H9 (cell line): ENCODE measurements at places on chromosomes 5 and 9.

- DNase-seq = no peak
These were observed 250.4 kb upstream of the CHD1 start for GRCh38 chr5:99179206-99179605.

- no peak for DNase-seq
These were observed 46.6 kb downstream of the PPIP5K2 start for GRCh38 chr5:103166706-103167105.

GRCh38 chr9:82922686-82923085, 140.3 kb downstream of the RASEF start:
- no peak for DNase-seq

- no peak for DNase-seq
These were observed 12.9 kb upstream of the CDC42SE2 start for GRCh38 chr5:131250751-131251475.

DNA sequence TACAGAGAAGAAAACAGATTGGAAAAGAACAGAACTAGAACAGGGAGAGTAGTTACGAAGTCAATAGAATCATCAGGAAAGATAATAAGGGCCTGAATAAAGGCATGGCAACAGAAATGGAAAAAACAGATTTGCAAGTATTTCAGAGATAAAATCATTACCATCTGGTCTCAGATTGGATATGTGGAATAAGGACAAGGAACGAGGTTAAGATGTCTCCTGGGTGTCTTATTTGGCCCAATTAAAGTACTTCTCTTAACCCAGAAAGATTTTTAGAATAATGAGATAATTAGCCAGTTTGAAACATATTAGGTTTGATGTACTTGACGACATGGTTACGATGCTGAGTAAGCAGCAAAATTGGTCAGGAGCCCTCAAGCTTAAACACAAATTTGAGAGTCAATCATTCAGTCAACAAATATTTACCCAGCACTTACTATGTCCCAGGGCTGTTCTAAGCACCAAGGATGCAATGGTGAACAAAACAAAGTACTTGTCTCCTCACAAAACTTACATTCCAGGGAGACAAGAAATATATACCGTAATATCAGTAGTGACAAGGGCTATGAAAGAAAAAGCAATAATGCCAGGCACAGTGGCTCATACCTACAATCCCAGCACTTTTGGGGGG, 18.3 kb downstream of the RICTOR start:
- DNase-seq = no peak

GRCh38 chr5:112381521-112381920, 37.6 kb downstream of the EPB41L4A start:
- DNase-seq = no peak

DNA sequence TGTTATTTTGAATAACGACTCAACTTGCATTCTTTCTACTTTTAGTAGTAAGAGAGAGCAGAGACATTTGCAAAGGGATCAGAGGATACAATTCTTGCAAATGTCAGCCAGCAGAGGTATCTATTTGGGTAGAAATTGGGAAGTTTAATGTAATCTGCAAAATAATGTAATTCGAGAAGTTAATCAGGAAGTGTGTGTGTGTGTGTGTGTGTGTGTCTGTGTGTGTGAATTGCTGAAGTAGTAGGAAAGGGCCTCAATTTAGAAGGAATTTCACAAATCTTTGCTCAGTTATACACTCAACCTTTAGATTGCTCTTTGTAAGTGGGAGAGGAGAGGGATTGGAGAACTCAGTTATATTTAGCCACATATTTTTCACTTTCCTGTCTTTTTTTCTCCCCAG, 11.0 kb upstream of the IFNA1 start:
- DNase-seq = no peak

DNA sequence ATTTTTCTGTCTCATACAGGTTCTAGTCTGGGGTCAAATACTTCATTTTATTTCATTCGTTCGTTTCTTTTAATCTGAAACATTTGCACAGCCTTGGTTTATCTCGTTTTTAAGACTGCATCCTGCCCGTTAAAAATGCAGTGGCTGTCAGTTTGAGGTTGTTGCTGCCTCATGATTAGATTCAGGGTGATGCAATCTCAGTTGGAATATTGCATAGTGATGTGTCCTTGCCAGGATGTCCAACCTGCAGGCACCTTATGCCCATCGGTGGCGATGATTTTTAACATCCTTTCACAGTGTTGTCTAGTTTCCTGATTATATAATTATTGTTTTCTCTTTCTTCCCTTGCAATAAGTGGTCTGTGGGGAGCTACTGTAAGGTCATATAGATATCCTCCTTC, 45.1 kb downstream of the SH3GL2 start:
- DNase-seq = no peak

GRCh38 chr9:36874921-36875320, 159.1 kb downstream of the PAX5 start:
- no peak for DNase-seq

- DNase-seq = no peak
These were observed 76.2 kb downstream of the SH3TC2 start for GRCh38 chr5:148986636-148987035.

DNA sequence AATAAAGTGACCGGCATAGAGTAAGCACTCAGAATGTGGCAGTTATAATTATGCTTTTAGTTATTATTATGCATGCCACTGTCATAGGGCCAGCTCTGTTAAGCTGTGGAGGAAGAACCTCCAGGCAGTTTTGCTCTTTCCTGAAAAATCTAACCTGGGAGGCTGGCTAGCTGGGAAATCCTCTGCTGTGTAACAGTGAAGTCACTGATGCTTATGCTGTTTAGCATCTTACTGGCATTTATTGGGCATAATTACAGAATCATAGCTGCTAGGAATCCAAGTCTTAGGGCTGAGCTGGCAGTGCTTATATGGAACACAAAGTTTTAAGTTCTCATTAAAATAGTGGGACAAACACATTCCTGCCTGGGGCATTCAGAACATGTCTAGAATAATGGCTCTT, 5.5 kb upstream of the GSN start:
- no peak for DNase-seq

DNA sequence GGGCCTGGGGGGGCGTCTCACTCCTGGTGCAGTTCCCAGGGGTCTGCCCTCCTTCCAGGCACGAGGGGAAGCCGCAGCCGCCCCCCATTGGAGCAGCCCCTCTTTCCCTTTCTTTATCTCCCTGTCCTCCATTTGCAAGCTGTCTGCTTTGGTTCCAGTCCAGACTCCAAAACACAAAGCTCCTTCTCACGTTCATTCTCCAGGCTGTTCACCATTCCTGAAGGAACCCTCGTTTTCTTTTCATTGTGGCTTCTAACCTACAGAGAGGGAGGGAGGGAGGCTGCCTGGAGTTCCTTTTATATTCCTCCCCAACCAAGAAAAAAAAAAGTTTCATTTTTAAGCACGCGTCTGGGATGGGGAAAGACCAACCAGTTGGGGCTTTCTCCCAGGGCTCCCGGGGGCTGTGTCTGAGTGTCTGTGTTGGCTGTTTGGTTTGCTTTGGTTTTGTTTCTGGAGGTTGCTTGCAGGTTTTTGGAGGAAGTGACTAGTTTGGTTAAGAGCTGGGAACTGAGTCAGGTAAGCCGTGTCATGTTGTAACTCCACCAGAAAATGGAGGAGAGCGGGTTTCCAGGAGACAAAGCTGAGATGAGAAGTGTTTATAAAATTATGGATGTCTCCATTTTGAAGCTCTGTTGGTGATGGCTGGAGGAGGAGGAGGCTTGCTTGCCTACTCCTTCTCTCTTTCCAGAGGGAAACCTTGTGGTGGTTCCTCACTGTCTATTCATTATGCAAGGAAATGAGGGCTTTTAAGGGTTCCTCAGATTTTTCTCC, 1.6 kb downstream of the ZNF462 start:
- DNase-seq = peak; percentile 34

DNA sequence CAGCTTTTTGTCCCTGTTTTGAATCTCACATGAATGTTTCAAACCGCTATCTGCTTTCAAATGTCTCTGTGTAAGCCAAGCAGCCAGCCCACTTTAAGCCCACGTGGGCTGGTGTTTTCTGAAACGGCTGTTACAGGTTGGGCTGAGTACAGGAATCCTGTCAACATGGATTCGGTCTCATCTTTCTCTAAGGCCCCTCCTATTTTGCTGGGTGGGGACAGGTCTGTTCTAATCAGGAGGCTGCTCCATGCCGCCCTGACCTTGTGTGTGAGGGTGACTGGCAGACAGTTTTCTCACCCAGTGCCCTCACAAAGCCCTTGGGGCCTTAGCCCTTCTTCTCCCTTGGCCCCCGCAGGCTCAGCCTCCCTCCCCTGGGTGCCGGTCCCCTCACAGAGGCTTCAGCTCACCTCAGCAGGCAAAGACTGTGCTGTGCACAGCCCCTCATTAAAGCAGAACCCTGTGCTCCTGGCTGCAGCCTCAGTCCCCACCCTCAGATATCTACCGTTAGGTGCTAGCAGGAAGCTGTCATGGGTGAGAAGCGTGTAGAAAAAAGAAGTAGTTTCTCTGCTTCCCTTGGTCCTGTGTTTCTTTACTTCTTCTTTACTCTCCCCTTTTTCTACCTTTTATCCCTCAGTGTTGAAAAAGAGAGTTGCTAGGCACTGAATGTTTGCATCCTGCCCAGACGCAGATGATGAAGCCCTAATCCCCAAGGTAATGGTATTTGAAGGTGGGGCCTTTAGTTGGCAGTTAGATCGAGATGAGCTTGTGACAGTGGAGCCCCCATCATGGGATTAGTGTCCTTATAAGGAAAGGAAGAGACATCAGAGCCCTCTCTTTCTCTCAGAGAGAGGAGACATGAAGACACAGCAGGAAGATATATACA, 205.7 kb downstream of the ADAMTS12 start:
- peak; percentile 50 for DNase-seq

GRCh38 chr9:89812556-89813181, 207.9 kb downstream of the GADD45G start:
- DNase-seq = no peak

GRCh38 chr5:144033486-144033885, 137.0 kb downstream of the YIPF5 start:
- DNase-seq = no peak

DNA sequence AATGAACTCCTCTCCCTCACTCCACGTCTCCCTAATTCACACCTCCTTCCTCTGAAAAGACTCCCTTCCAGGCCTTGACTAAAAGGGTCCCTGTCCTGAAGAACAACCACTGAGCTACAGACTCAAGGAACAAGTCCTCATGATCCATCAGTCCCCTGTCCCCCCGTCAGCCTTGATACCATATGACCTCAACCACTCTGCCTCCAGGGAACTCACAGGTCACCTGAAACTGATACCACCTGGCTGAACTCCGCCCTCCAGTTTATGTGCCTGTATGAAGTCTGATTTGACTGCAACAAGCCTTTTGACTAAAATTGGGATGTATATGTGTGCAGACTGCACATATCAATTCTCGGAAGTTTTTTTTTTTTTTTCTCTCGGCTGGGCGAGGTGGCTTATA, 88.7 kb downstream of the UGCG start:
- DNase-seq = no peak

DNA sequence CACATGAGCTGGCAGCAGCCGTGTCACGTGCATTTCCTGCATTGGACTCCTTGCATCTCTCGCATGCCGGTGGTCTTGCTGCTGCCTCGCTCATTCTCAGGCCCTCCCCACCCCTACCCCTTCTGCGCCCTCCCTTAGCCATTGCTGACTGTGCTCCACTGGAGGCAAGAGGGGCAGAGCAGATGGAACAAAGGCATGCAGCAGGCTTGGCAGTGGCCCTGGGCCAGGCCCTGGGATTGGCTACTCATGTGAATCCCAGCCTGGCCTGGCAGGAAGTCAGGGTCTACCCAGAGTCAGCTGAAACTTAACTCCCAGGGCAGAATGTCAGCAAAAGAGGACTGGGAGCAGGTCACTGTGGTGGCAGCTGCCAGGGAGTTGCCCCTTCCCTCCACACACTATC, 62.3 kb downstream of the TSTD2 start:
- no peak for DNase-seq

DNA sequence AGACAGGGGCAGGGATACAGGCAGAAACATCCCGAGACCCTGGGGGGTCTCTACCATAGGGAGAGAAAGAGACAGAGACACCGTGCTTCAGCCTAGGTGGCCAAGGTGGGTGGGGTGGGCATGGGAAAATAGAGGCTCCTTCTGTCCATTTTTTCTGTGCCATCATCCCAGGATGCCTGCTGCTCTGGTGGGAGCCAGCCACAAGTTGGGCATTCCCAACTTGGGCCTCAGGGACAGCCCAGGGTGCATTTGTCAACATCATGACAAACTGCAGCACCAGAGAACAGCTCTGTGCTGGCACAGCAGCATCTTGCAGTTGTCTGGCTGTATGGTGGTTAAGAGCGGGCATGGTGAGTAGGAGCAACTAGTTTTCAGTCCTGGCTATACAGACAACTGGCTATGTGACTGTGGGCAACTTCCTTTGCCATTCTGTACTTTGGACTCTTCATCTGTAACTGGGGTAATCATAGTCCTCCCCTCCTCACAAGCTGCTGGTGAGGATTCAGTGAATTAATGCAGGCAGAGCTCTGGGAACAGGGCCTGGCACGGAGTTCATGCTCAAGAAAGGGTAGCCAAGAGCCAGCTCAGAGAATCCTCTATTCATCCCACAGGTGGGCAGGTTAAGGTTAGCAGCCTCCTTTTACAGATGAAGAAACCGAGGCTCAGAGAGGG, 100.4 kb downstream of the RGS3 start:
- no peak for DNase-seq

DNA sequence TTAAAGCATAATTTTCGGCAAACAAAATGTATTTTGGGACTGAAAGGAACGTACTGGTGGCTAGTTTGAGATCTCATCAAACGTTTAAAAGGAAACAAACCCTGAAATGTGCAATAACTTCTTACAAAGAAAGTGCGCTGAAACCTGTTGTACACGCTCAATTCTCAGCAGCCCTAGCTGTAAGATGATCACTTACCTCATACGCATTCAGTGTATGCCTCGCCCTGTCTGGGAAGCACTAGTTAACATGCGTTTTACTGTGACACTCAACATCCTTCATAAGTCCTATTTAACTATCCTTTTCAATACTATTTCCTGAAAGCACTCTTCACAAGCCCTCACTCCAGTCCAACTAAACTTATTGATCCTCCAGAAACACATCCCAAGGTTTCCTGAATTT, 485.0 kb upstream of the EDIL3 start:
- DNase-seq = no peak

DNA sequence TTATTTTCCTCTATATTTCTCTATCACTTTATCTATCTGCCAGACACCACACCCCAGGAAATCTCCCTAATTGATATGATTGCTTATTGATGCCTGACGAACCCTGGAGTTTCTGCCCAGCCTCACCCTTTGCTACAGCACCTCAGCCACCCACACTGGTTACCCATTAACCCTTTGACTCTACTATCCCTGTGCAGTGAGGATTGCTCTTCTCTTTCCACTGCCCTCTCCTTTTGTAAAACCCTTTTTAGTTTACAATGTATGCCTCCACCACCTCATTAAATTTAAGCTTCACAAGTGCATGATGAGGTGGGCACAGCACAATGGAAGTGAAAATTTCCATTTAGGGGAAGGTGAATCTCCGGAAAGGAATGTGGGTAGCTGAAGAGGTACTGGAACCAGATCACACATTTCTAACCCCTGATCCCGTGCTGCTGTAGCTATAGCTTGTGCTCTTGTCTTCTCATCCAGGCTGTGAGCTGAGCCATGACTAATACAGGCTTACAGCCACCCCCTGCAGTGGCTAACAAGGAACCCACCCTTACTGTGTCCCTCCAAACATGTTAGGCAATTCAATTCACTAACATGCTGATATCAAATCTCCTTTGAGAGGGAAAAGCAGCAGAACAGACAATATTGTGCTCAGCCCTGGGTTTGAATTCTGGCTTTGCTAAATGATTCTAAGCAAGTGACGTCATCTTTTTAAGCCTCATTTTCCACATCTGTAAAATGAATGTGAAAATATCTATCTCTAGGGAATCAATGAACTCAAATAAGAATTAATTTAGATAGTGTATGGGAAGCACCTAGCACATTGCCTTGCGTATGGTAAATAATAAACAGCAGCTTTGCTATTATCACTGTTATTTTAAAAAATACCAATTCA, 186.9 kb upstream of the TRIM32 start:
- DNase-seq = no peak

GRCh38 chr5:173016598-173017046, 33.1 kb downstream of the ATP6V0E1 start:
- DNase-seq = no peak
